ENCODE measurements at places on chromosomes 4 and X.

- no peak for DNase-seq
Observed at GRCh38 chr4:65599340-65599739, 70.9 kb downstream of the EPHA5 start.

- no peak for DNase-seq
Observed at GRCh38 chr4:141560056-141560455, 76.3 kb upstream of the IL15 start.

GRCh38 chr4:168569066-168569930 lies 72.4 kb downstream of the PALLD start:
- DNase-seq = no peak

DNA sequence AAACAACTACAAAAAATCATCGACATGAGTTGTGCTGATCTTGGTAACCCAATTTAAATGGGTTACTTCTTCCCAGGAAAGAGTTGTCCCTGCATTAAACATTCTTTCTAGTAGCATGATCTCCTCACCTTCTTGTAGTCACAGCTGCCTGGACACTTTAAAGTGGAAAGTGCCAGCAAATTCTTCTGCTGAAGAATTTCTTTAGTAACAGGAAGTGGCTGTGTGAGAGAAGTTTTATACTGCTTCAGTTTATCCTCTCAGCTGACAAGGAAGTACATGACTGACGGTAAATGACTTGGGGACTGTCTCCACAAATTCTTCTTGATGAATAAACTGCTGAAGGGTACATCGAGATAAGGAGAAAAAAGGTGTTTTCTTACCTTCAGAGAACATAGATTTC lies 18.2 kb upstream of the TNIP3 start:
- DNase-seq = no peak

DNA sequence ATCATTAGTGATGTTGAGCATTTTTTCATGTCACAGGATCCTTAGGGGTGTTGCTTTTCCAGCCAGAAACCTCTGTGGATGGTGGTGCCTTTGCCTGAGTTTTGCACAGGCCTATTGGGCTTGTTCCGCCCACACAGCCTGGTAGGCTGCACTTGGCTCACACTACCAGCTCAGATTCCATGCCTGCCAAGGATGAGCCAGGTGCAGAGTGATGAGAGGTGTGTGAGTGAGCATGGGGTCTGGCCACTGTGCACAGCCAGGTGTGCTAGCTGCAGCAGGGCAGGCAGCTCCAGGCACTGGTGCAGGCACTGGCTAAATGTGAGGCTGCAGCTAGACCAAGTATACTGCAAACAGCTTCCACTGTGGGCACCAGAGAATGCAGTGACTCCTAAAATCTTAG lies 341.6 kb downstream of the FSTL5 start:
- no peak for DNase-seq

- DNase-seq = no peak
Observed at GRCh38 chr4:85419103-85419502, 55.8 kb upstream of the ARHGAP24 start.

GRCh38 chr4:85675076-85676049 lies 200.4 kb downstream of the ARHGAP24 start:
- no peak for DNase-seq

- DNase-seq = no peak
Observed at GRCh38 chr4:6194458-6195195, 5.7 kb downstream of the JAKMIP1 start.

- DNase-seq = no peak
Observed at GRCh38 chrX:115345615-115346014, 56.1 kb downstream of the LUZP4 start.

GRCh38 chrX:151227627-151228026 lies 51.2 kb downstream of the GPR50 start:
- no peak for DNase-seq

GRCh38 chr4:123409334-123409733 lies 12.7 kb downstream of the SPRY1 start:
- DNase-seq = no peak

DNA sequence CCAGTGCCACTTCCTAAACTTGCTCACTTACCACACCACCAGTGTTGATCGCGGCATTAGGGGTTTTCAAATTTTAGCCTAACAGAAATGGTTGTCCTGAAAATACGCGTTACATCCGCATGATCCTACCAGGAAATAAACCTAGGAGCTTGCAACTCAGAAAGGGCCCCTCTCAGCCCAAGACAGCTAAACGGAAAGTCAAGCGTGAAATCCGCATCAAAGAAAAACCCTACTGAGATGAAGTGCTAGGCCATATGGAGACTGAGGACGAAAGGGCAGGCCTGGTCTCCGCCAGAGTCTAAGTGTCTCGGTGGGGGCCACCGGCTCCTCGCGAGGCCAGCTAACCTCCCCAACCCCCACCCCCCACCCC lies 626 bp downstream of the YTHDC1 start:
- DNase-seq = no peak

- DNase-seq = no peak
Observed at GRCh38 chrX:71989768-71990426, 79.3 kb downstream of the NHSL2 start.

DNA sequence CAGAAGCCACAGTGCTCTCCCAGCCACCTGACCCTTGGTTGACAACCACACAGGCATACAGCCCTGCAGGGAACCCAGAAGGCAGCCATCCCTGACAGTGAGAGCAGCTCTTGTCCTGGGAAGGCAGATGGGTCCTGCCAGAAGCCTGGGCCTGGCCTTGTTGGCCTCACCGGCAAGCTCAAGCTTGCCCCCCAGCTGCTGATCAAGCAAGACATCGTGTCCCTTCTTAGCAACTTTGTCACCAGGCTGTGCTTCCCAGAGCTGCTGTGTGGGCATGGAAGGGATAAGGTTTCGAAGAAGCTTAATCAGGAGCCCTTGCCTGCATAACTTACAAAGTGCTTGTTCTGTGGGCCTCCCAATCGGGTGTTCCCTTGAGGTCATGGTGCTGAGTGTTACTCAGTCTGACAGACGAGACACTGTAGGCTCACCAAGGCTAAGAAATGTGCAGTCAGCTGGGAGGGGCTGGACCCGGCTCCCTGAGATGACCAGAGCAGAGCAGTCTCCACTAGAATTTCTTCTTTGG lies 6.8 kb upstream of the ABLIM2 start:
- DNase-seq = no peak

DNA sequence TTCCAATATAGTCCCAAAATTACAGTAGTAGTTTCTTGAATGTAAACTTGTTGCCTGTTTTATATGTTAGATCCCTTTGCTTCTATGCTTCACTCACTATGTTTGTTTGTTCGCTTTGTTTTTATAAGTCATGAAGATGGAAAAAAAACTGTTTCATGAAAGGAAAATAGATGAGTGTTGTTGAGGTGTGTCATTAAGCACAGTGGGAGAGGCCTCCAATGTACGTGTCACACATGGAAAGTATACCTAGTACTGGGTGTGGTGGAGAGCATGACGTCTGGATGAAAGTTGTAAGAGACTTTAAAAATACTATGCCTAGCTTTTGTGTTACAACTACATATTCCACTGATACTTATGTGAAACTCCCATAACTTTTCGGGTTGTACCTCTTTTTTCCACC lies 28.4 kb downstream of the PLS3 start:
- no peak for DNase-seq

DNA sequence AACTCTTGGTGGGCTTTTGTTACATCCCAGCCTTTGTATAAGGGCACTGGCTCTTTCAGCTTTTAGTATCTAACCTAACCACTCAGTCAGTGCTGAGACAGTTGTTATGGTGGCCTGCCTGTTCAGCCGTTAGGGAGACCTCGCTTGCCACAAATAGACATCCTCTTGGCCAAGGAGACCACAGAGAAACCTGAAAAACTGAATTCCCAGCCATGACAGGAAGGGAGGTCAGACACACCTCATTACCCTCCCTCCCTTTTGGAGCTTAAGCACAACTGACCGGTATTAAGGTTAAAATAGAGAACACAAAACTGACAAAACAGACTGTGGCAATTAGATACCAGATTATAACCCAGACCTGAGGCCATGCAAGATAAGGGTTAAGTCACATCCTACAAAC lies 1639.3 kb downstream of the RPA4 start:
- DNase-seq = no peak

DNA sequence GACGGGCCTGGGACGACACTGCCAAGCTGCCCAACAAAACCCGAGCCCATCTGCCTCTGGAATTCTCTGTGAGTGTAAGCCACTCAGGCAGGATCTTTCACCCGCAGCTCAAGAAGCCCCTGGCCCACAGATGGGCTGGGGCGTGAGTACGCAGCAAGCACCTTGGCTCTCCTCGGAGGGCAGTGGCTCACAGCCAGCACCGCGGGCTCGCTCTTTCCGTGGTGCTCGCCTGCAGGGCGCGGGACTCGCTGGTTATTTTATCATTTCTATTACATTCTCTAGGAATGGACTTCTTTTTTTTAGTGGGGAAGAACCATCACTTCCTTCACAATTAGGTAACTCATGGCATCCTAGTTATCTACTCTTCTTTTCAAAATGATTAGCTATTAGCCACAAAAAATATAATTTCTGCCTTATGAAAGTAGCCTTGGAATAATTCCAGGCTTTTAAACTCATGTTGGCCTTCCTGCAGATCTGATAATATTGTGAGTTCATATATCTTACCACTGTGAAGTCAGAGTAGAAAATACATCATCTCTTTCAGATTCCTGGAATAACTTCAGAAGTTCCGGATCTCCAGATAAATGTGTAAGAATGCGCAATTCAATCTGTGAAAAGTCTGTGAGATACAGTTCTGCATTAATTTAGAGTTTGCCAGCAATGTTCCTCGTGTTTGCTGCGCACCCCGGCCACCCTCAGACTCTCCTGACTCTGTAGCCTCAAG lies 68.6 kb downstream of the NAT8L start:
- no peak for DNase-seq

- no peak for DNase-seq
Observed at GRCh38 chrX:148958901-148959300, 458.5 kb downstream of the AFF2 start.

DNA sequence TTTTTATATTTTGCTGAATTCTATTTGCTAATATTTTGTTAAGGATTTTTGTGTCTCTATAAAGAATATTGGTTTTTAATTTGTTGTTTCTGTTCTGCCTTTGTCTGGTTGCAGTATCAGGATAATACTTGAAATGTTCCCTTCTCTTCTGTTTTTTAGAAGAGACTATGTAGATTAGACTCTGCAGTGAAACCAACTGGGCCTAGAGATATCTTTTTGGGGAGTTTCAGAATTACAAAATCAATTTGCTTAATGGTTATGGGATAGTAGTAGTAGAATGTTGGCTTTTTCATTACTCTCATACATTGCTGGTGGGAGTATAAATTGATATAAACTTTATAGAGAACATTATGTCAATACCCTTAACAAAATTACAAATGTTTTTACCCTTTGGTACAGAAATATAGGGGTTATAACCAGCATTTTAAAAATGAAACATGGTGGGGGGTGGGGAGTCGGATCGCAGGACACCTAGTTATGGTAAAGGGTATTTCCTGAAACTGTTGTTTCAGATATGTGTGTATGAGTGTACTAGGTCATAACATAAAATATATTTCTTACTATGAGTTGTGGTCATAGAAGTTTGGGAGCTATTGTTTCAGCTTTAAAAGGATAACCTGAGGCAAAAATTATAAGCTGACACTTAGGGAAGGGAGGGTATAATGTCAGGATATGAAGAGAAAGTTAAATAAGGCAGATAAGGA lies 29.0 kb downstream of the CLOCK start:
- DNase-seq = no peak

Data from stimulated activated CD8-positive, alpha-beta memory T cell treated with anti-CD3 and anti-CD28 coated beads, Interleukin-4, amount 100 ng/mL, for 1 hour (primary cell).